ENCODE measurements at places on chromosomes 5 and 9. TPM values are rescaled to one million over a fixed set of nuclear protein-coding genes. Genes with fewer than 3 reads are reported as not detected.

EFCAB9 gene
- not detected for total RNA-seq

PDGFRB gene
- 19.4 TPM for total RNA-seq

CYSRT1 gene
- total RNA-seq: 0.25 TPM

PCDHA11 gene
- 31.7 TPM for total RNA-seq

LTC4S gene
- 0.74 TPM for total RNA-seq

ORM2 gene
- total RNA-seq: not detected

NR5A1 gene
- not detected for total RNA-seq
